NCI-H1417 (cell line): ENCODE measurements at places on chromosomes 5 and 9.
A peak's percentile ranks its signal among the peaks of the same experiment; 100 is the strongest.

- no peak for DNase-seq
Measured at GRCh38 chr5:131096774-131097710, 68.0 kb downstream of the HINT1 start.

DNA sequence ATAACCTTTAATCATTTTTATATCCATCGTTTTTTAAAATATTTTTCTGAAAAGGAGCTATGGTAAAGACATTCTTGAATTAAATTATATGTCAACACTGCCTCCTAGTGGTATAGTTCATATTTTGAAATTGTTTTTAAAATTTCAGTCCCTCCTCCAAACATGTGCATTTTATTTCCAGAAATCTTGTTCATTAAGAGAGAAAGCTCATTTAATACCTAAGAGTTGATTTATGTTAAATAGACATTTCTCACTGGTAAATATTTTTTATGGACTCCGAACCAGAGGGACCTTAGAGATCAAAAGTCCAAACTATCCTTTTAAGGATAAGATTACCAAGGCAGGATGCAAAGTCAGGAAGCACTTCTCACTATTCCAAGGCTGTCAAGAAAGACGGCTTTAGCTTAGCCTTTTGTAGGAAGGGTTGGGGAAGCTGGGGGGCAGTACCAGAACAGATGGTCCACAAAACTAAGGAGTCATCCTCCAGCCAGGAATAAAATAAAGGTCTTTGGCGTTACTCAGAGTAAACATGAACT is 21.6 kb downstream of the BHMT start:
- peak; percentile 72 for DNase-seq

DNA sequence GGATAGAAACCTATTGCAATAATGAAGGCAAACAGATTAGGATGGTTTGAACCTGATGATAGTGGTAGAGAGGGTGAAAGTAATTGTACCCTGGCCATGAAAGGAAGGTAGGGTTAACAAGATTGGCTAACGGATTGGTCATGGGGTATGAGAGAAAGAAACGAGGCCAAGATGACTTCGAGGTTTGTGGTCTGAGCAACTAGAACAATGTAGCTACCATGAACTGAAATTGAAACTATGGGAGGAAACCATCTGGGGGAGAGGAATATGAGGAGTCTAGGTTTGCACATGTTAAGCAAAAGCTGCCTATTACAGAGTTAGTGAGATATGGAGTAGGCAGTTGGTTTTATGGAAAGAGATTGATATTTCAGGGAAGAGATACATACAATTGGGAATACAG is 406.0 kb downstream of the PRELID2 start:
- DNase-seq = no peak

DNA sequence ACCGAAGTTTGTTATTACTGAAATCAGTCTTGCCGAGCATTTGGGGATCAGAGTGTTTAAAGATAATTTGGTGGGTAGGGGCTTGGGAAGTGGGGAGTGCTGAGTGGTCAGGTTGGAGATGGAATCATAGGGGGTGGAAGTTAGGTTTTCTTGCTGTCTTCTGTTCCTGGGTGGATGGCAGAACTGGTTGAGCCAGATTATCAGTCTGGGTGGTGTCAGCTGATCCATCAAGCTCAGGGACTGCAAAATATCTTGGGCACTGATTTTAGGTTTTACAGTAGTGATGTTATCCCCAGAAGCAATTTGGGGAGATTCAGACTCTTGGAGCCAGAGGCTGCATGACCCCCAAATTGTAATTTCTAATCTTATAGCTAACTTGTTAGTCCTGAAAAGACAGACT is 5.4 kb upstream of the ANKRD31 start:
- DNase-seq = no peak

- no peak for DNase-seq
Measured at GRCh38 chr5:155148694-155149093, 135.1 kb downstream of the KIF4B start.

DNA sequence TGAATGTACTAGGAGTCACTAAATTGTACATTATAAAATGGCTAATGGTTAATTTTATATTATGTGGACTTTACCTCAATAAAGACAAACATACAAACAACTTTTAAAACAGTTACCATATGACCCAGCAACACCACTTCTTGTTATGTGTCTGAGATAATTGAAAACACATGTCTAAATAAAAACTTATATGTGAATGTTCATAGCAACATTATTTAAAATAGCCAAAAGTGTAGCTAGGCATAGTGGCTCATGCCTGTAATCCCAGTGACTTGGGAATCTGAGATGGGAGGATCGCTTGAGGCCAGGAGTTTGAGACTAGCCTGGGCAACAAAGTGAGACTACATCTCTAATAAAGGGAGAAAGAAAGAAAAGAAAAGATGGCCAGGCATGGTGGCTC is 22.9 kb downstream of the SLC35A4 start:
- no peak for DNase-seq

- DNase-seq = no peak
Measured at GRCh38 chr5:82512025-82512424, 233.9 kb upstream of the RPS23 start.

DNA sequence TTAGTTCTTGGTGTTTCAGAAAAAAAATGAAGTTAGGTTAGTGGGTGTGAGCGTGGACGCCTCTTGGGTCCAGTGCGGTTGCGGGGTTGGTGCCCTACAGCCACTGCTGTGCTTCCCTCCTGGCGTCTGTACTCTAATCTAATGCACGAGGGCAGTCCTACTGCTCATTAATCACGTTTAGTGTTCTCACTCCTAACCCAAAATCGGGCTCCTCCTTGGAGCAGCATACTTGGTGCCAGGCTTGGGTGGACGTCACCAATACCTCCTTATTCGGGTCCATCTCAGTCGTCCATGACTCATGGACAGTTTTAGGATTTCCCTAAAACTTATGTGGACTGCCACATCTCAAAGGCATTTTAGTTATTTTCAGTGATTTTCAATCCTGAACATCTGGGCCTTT is 41.6 kb downstream of the TRIO start:
- DNase-seq = no peak

DNA sequence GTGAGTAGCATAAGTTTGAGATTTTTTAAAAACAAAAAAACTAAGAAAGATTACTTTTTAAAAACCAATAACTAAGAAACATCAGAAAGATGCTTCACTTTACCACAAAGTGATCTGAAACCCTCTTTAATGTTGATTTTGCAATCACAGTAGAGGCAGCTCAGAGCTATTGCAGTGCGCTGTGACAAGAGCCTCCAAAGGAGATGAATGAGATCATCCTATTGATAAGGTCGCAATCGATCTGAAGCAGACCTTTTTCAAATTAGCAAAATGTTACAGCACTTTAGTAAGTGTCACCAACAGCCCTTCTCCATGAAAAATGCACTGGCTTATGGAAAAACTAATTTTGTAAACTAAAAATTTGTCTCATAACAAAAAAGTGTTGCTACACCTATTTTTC is 284.6 kb upstream of the EFNA5 start:
- DNase-seq = no peak

- DNase-seq = no peak
Measured at GRCh38 chr5:107936515-107936914, 265.8 kb upstream of the EFNA5 start.

GRCh38 chr5:96721351-96721977 is 59.3 kb downstream of the CAST start:
- DNase-seq = no peak

- peak; percentile 98 for DNase-seq
Measured at GRCh38 chr9:113298924-113299770, 4.0 kb downstream of the RNF183 start.

DNA sequence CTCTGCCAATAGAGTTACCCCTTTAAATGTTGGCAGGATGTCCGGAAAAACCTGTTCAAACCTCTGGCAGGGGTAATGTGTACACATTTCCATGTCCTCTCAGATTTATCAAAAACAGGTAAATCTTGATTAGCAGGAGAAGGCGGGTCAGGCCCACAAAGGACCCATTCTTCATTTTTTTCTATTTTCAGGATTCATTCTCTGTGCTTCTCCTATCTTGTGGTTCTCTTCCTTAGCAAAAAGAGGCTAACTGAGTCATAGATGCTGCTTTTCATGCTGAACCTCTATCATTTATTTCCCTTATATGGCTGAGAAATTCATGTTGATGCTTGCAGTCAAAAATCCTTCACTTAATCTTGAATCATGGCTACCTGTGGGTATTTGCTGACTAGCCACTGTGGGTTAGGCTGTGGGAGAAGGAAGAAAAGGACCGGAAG is 112.7 kb upstream of the IQGAP2 start:
- DNase-seq = no peak

GRCh38 chr9:114677418-114677817 is 4.6 kb downstream of the TEX48 start:
- DNase-seq = peak; percentile 89

DNA sequence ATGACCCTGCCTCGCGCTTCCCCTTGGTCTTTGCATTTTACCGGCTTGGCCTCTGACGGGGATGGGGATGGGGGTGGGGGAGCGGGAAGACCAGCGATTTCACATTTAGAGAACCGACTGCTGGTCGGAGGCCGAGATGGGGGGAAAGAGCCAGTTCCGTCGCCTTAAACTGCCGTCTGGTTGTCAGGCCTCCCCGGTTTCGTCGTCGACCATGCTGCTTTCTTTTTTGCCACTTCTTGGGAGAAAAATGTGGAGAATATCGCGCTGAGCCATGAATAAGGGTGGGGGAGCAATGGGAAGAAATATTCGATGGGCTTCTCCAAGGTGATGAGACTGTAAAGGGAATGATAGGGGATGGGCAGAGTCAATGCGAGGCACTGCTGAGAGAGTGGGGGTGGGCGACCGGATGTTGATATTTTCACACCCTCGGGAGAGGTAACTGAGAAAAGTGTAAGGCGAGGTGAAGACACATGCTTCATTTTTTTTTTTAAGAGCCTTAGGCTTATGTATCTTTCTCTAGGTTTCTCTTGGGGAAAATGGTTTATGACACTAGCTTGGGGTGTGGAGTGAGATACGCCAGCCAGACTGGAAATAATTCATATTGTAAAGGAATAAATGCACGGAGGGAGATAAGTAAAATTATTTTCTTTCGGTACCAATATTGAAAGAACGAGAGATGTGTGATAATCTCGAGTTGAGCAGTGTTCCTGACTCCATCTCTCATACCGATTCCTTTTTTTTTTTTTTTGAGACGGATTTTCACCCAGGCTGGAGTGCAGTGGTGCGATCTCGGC is 1.1 kb downstream of the KIF2A start:
- peak; percentile 69 for DNase-seq

GRCh38 chr5:75584641-75585040 is 26.6 kb upstream of the ANKDD1B start:
- DNase-seq = no peak

GRCh38 chr5:10118150-10118549 is 131.5 kb downstream of the ATPSCKMT start:
- no peak for DNase-seq

DNA sequence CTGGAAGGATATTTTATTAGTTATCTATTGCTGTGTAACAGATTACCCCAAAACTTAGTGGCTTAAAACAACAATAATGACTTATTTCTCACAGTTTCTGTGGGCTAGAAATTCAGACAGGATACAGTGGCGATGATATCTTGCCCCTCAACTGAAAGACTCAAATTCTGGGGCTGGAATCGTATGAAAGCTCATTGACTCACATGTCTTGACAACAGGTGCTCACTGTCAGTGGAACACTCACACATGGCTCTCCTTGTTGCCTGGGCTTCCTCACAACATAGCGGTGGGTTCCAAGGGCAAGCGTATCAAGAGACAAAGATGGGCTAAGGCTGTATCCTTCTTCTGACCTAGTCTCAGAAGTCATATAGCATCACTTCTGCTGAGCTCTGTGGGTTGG is 3.7 kb upstream of the GNPDA1 start:
- no peak for DNase-seq

- DNase-seq = no peak
Measured at GRCh38 chr9:14148501-14149103, 165.3 kb downstream of the NFIB start.
